ENCODE measurements at places on chromosomes 12 and 14. TPM values are rescaled to one million over a fixed set of nuclear protein-coding genes. Genes with fewer than 3 reads are reported as not detected.

Gene RD3L
- total RNA-seq: not detected

Gene DBX2
- total RNA-seq: not detected

Gene CDKN3
- 4.6 TPM for total RNA-seq

Gene CDC42BPB
- total RNA-seq: 172 TPM

DNA sequence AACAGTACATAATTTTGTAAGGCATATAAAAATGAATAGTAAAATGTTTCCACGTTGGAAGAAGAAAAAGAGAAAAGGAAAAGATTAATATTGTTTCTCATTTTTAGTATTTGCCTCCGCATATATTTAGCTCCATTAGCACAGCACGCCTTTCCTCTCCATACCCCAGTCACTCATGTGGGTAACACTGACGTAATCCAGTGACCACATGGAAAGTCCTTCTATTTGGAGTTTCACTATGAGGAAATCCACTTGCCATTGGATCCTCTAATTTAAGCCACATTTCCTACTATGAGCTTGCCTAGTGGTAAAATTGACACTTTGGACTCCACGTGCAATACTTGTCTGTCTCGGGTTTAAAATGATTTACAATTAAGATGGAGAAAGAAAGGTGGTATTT, 5.7 kb upstream of the SLCO1A2 start:
- no peak for DNase-seq
- no peak overlapping the region for H3K4me3 ChIP-seq
- H3K36me3 ChIP-seq: no peaks in the 10 kb centered on the region

DNA sequence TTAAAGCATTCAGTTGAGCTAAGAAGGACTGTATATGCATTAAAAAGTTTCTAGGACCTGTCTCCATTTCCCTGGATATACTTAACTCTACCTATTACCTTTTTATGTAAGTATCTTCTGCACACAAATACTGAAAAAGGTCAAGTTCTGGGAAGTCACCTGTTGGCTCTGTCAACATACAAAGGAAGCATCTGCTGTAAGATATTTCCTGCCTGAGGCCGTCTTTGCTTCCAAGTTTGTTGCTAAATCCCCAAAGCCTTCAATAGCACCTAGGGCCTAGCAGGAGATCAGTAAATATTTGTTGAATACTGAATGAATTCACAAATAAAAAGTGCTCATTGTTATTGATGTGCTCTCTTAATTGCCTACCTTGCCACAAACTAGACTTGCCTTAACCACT, 188.4 kb downstream of the DUSP6 start:
- H3K4me3 ChIP-seq: no peak overlapping the region
- DNase-seq: no peak
- no peaks in the 10 kb centered on the region for H3K27me3 ChIP-seq
- no peaks in the 10 kb centered on the region for H3K36me3 ChIP-seq
- H3K4me1 ChIP-seq: peaks cover 36% of the 10 kb centered on the region

DNA sequence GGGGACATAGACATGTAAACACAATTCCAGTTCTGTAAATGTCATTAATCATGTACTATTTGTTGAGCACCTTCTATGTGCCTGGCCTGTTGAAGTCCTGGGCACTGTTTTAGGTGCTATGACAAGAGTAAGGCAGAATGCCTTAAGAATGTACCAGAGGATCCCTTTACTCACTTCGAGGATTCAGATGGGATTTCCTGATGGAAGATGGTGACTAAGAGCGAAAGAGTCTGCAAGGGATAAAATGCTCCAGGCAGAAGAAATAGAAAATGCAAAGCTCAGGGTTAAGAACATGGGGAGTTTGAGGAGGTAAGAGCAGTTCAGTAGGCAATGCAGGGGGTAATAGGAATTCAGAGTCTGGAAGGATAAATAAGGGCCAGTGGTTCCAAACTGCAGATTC, 671.3 kb upstream of the TBX3 start:
- no peaks in the 10 kb centered on the region for H3K4me1 ChIP-seq
- no peak overlapping the region for H3K4me3 ChIP-seq
- no peaks in the 10 kb centered on the region for H3K27me3 ChIP-seq
- H3K27ac ChIP-seq: no peak overlapping the region
- H3K36me3 ChIP-seq: no peaks in the 10 kb centered on the region
- DNase-seq: no peak

DNA sequence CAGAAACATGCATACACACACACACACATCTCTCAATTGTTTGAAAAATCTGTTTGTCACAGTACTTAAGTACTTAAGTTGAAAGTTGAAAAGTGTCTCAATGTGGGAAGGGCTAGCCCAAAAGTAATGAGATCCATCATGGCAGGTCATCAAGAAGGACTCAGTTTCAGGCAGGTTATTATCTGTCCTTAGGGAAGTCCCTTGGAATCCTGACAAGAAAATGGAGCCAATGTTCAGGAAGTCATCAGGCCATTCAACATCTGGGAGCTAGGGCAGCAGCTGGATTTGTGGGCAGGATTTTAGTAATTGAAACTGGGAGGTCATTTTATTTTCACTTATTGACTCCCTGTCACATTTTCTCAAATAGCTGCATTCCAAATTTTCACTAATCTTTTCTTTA, 56.0 kb downstream of the MSRB3 start:
- peaks cover 25% of the 10 kb centered on the region for H3K4me1 ChIP-seq
- H3K36me3 ChIP-seq: no peaks in the 10 kb centered on the region
- no peaks in the 10 kb centered on the region for H3K27me3 ChIP-seq
- no peak overlapping the region for H3K27ac ChIP-seq
- no peak overlapping the region for H3K4me3 ChIP-seq
